ENCODE measurements at places on chromosomes 11 and 22. TPM values are rescaled to one million over a fixed set of nuclear protein-coding genes. Genes with fewer than 3 reads are reported as not detected.

The SYT8 gene
- total RNA-seq: 0.75 TPM

The FGF19 gene
- total RNA-seq: not detected

The SMTNL1 gene
- not detected for total RNA-seq

- DNase-seq: no peak
These were observed 90.6 kb downstream of the CELSR1 start for GRCh38 chr22:46446799-46447198.

Data from left colon (tissue), 2 donors.